Fibroblast of upper back skin (primary cell): ENCODE measurements at places on chromosomes 3 and 15.

GRCh38 chr15:66985653-66986052 is 79.7 kb upstream of the SMAD3 start:
- no peak for DNase-seq

- DNase-seq: no peak
Measured at GRCh38 chr3:111517801-111518200, 24.2 kb upstream of the CD96 start.

- DNase-seq: no peak
Measured at GRCh38 chr3:52880474-52880873, 16.9 kb downstream of the STIMATE start.

DNA sequence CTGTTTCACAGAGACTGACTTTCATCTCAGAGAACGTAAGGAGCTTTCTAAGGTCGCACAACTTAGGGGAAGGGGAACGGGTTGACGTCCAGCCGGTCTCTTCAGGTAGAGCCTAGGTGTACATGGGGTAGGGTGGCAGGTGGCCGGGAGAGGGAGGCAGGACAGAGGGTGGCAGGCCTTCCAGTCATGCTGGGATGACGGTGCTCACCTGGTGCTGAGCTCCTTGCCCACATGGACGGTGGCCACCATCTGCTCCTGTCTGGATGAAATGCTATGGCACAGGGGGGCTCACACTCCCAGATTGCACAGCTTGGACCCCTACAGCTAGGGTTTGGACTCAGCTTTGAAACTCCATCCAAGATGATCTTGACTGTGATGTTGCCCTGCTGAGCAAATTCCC is 144.5 kb downstream of the ATP10A start:
- DNase-seq: no peak

DNA sequence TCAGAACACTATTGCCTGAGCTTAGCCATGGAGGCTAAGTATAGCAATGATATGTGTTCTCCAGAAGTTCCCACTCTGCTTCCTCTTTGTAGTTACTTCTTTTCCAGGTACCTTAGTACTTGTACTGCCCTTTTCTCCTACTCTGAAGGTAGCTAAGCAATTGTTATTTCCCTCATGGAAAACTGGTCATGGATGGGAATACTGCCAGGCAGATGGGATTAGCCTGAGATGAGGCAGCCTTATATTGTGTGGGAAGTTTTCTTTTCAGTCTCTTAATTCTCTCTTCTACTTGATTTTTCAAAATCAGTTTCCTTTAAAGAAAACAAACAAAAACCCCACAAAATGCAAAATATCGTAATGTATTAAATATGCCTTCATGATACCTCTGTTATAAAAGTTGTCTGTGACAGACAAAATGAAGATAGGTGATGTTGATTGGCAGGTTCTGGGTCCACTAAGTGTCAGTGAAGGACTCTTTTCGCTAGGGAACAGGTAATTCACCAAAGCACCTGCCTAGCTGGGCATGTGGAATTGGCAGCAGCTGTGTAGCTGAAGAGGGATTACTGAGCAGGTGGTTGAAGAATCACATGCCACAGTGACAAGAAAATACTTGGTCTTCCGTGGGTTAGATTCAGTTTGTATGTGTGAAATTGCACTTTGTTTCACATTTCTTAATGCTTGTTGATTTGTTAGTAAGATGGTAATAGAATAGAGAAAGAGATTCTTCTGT is 4.1 kb downstream of the ZNF609 start:
- peak; percentile 37 for DNase-seq

- peak; percentile 53 for DNase-seq
Measured at GRCh38 chr3:64417816-64418215, 192.6 kb upstream of the PRICKLE2 start.

DNA sequence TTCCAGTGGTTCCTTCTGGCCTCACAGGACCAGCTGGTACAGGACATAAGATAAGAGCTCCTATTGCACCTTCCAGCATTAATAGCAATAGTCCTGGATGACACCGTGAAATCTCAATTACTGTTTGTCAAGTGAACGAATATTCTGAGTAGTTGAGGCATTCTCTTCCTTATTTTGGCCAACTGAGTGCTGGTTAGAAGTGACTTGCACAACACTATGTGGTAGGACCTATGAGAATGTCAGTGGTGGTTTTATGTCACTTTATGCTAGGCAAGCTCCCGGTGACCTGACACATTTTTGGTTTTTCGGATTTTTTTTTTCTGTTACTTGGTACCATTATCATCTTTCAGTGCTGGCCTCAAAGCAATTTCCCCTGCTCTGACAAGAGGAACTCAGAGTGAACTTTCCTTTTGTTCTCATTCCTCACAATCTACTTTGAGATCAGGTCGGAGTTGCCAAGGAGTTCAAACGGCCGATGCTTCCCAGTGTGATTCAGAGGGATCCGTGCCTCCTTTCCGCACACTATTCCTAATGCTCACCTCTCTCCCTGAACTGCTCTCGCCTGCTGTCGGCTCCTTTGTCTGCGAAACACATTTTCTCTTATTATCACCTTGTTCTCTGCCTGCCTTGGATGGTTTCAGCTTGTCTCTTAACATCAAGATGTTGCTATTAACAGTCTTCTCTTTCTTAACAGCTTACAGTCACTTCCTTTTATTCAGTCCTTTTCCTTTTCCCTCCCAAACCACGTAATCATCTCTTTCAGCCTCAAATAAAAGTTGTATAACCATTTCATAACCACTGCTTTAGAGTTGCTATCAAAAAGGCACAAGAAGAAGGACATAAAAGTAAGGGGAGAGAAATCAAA is 35.8 kb downstream of the QTRT2 start:
- no peak for DNase-seq

- no peak for DNase-seq
Measured at GRCh38 chr15:61499376-61499775, 270.3 kb upstream of the RORA start.

DNA sequence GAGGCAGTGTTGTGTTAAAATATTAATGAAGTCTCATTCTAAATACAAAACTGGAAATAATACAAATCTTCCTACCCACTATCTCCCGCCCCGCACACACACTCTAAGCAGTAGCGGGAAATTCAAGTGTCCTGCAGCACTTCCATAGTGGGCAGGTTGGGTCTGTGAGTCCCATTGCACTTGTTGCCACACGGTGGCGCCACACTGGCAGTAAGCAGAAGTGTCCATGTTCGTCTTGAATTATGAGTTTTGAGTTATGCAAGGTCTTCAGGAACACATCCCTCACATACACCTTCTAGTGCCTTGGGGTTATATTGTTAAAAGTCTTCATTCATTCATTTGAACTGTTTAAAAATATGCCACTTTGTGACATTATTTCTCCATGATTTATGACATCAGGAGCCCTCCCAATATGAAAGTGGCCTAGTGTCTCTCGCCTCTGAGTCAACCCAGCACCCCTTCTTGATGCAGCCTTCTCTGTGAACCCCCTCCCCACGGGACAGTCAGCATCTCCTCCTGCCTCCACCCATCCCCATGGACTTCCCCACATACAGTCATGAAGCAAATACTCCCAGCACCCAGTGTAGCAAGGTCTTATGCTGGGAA is 17.6 kb upstream of the CCDC174 start:
- DNase-seq: peak; percentile 26

DNA sequence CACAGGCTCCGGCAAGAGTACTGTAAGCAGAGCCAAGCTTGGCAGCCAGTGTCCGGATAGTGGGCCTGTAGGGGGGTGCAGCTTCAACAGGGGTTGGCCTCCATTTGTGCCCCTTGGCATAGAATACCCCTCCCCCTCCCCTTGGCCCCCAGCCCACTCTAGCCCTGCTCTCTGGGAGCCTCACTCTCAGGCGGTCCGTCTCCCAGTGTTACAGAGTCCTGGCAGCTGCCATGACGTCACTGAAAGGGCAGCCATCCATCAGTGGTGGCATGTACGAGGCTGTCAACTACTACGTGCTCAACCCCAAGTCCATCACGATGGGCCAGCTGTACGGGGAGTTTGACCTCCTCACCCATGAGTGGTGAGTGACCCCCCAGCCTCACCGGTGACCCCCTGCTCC is 50.4 kb downstream of the DNAH1 start:
- DNase-seq: no peak

- no peak for DNase-seq
Measured at GRCh38 chr3:46021516-46021915, 5.8 kb downstream of the XCR1 start.

GRCh38 chr15:90838139-90838538 is 30.2 kb upstream of the FURIN start:
- DNase-seq: no peak

DNA sequence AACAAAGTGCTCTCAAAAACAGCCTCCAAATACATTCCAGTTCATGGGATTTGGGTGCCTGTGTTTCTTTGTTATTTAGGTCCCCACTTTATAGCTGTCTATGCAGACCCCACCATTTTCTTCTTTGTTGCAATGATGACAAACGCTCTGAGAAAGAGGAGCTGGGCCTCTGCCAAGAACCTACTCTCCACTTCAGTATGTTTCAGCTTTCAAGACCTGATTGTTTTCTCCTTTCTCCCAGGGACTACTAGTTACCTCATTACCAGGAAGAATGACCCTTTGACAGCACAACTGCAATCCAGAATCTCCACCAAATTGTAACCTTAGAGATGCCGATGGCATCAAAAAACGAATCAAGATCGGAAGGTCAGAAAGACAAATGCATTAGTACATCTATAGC is 236.8 kb downstream of the MEIS2 start:
- DNase-seq: peak; percentile 26

DNA sequence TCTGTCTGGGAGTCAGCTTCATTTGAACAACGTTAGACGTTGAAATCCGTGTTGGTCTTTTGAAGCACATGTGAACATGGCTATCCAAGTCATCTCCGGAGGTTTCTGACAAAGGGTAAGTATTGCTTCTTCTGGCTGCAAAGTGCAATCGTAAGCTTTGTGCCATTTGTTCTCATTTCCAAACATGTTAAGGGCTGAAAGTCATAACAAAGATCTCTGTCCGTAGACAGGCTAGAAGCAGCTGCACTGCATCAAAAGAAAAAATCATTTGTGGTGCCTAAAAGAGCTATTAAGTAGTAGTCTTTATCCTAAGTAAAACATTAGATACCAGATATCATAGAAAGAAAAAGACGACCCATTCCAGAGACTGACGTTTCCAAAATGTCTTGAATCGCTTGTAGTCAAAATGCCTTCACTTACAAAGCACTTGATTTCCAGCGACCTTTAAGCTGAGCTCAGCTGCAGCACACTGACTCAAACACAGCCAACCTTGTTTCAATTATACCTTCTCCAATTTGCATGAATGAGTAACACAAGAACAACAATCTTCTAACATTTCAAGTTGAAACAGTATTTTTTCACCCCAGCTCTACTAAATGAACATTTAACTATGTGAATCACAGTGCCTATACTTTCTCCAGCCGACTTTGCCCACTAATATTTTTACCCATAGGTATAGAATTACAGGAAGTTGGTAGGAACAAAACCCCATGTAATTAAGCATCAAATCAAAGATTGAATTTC is 76.6 kb downstream of the NEDD4 start:
- DNase-seq: peak; percentile 88

DNA sequence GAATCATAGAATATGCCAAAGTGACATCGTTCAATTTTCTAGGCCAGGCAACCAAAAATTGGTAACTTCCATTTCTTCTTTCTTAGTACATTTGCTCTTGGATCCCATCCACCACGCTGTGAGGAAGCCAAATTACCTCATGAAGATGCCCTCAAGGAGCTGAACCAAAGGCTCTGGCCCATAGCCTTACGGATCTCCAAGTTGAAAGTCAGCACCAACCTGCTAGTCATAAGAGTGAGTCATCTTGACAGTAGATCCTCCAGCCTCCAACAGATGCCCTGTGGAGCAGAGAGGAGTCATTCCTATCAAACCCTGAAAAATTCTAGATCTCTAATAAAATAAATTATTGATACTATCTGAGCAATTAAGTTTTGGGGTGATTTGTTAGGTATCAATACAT is 322.5 kb upstream of the COL8A1 start:
- DNase-seq: no peak

GRCh38 chr3:123683505-123684154 is 98.8 kb upstream of the HACD2 start:
- DNase-seq: no peak

- DNase-seq: peak; percentile 90
Measured at GRCh38 chr3:8757551-8758518, 11.6 kb downstream of the OXTR start.

GRCh38 chr15:72110355-72110754 is 7.6 kb downstream of the MYO9A start:
- no peak for DNase-seq

- DNase-seq: peak; percentile 42
Measured at GRCh38 chr3:71671216-71671845, 53.9 kb downstream of the EIF4E3 start.

DNA sequence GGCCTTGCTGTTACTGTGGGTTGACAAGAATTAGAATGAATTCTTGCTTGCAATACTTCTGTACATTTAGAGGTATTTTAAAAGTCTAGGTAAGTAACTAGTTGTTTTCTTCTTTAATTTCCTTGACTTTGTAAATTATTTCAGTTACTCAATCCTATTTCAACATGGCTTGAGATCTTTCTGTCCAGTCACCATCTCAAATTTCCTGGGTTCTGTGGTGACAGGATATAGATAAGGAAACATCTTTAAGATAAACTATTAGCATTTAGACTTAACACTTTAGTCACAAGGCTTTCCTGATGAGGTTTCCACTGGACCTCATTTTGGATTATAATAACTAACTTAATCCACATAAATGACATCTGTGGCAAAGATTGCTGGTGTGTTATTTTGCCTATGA is 195.9 kb upstream of the DPH6 start:
- DNase-seq: no peak

DNA sequence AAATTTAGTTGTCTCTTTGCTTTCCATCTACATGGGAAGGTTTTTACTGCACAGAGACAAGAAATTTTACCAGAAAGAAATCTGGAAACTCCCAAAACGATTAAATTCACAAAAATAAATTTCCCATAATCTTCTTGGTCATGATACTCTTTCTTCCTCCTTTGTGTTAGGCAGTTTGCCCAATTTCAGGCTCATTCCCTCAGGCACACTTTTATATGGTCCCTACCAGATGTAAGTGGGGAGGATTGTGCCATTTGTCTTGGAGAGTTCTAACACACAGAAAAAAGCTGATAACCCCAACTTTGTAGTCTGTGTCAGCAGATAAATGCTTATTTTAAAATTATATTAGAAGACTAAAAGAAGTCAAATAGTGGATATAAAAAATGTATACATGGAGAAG is 49.1 kb upstream of the CCDC50 start:
- DNase-seq: no peak

- peak; percentile 99 for DNase-seq
Measured at GRCh38 chr3:124558991-124559845, 171.0 kb upstream of the UMPS start.

DNA sequence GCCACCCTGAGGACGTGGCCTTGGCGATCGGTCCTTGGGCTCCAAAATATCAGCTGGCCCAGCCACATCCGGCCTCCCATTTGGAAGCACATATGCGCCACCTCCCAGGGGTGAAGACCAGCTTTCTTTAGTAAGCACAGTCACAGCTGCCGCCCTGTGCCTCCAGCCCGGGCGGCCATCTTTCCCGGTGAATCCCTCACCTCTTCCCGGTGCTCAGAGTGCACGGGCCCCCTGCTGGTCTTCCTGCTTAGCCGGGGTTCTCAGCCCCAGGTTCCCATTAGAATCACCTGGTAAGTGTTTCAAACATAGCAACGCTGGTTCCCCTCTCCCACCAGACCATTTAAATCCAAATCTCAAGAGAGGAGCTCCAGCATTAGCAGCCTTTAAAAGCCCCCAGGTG is 232.2 kb downstream of the VPS13C start:
- DNase-seq: no peak
